ENCODE measurements at places on chromosomes 11 and 22.

GRCh38 chr22:45934168-45934564, 42.8 kb downstream of the WNT7B start:
- DNase-seq = no peak

DNA sequence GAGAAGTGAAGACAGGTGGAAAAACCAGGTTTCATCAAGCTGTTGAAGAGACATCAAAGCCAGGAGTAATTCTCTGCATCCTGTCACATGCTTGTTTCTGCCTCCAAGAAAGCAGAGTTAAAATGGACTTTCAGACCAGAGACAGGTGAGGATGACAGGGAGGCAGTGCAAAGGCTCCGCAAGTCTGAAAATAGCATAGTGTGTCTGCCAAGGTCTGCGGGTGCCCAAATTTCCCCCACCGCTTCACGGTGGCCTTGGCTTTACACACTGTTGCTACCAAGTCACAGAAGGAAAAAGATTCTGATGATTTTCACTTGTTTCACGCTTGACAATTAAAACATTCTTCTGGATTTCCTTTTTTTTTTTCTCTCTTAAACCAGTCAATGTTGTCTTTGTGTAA, 44.2 kb downstream of the SNX19 start:
- no peak for DNase-seq

GRCh38 chr22:18062421-18062820, 15.4 kb upstream of the PEX26 start:
- DNase-seq = no peak

- DNase-seq = no peak
Measured at GRCh38 chr22:48373626-48374173, 1454.0 kb downstream of the BRD1 start.

DNA sequence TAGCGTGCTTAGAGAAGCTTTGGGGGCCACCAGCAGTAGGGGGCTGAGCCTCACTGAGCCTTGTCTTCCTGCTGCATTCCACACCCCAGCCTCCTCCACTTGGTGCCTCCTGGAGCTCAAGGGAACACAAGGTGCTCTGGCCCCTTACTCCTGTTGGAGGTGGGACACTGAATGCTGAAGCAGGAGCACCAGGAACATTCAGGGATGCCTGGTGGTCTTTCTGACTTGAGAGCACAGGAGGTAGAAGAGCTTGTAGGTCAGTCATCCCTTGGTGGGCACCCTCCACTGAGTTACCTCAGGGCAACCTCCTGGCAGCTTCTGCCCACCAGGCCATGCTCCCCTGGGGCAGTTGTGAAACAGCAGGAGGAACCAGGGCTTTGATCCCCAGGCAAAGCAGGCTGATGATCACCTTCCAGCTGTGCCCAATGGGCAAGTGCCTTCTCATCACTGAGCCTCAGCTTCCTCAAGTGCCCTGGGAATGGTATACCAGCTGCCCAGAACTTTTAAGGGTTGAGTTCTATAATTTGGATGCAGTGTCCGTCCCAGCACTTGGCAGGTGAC, 50.1 kb downstream of the CABIN1 start:
- DNase-seq = no peak

GRCh38 chr22:24140357-24140756, 40.9 kb upstream of the SUSD2 start:
- DNase-seq = peak; percentile 63

DNA sequence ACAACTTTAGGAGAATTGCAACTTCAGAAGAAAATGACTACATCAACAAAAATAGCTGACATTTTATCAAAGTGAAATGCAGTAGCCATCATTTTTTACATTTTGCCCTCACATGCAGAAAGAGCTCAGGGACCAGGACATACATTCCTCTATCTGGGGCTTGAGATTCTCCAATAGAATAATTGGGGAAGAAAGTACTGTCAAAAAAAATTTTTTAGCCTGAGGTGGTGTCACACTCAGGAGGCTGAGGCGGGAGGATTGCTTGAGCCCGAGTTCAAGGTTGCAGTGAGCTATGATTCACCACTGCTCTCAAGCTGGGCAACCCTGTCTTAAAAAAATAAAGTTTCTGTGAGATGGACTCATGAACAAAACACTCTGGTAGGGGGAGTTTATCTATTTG, 32.2 kb upstream of the DEPDC7 start:
- DNase-seq = no peak

DNA sequence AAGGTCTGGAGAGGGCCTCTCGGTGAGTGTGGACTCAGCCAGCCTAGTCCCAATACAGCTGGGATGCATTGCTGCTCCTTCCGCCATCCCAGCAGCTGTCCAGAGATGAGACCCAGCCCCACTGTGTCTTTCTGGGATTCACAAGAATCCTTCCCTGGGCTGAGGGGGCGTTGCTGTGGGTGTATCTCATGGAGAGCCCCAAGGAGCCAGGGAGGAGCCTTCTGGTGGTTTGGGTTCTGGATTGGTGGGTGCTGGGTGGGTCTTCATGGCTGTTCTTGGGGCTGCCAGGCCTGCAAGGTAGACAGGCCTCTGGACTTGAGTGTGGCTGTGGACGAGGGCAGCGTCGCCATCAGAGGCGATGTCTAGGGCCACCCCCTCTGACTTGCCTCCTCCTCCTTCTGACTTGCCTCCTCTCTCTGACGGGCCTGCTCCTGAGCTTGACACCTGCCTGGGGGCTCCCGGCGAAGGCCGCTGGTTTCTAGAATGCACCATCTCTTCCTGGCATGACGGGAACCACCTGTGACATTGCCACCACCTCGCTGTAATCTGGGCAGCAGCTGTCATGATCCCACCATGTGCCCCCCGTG, 17.2 kb downstream of the KCNQ1 start:
- no peak for DNase-seq

DNA sequence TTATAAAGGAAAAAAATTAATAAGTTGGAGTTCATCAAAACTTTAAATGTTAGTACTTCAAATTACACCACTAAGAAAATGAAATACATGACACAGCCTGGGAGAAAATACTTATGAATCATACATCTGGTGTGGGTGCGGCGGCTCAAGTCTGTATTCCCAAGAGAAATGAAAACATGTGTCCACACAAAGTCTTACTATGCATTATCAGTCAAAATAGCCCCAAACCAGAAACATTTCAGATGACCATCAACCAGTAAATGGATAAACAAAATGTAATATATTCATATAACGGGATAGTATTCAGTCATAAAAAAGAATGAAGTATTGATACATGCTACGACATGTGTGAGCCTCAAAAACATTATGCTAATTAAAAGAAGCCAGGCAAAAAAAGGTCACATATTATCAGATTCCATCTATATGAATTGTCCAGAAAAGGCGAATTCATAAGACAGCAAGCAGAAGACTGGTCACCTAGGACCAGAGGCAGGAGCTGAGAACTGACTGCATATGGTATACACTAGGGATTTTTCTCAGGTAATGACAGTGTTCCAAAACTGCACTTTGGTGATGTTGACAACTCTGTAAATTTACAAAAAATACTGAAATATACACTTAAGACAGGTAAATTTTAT, 5.3 kb upstream of the AKIP1 start:
- DNase-seq = no peak

GRCh38 chr22:29456211-29456671, 17.9 kb downstream of the RFPL1 start:
- DNase-seq = no peak

DNA sequence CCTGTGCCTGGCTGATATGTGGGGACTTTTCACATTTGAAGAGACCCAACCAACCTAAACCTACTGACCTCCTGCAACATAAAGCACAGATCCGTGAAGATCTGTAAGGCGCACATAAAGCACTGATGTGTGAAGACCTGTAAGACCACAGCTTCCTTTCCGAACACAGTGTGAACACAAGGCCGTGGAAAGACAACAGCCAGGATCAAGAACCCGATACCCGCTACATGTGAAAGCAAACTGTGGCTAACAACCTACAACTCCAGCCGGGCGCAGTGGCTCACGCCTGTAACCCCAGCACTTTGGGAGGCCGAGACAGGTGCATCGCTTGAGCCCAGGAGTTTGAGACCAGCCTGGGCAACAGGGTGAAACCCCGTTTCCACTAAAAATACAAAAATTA, 17.6 kb upstream of the PPFIA1 start:
- no peak for DNase-seq

DNA sequence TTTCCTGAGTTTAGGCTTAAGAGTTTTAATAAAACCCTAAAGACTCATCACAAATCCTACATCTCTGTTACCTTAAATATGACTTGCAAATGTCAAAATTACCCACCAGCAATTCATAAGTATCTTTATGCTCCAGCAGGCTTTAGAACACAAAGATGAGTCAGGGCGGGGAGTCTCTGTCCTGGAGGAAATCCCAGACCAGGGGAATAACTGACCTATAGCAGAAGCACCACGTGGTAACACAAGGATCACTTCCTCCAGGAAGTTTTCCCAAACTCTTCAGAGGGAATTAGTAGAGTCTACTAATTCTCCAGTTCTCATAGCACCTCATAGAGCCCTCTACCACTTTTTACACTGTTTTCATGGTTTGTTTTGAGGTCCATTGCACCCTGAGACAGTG, 217.0 kb downstream of the NAV2 start:
- no peak for DNase-seq

DNA sequence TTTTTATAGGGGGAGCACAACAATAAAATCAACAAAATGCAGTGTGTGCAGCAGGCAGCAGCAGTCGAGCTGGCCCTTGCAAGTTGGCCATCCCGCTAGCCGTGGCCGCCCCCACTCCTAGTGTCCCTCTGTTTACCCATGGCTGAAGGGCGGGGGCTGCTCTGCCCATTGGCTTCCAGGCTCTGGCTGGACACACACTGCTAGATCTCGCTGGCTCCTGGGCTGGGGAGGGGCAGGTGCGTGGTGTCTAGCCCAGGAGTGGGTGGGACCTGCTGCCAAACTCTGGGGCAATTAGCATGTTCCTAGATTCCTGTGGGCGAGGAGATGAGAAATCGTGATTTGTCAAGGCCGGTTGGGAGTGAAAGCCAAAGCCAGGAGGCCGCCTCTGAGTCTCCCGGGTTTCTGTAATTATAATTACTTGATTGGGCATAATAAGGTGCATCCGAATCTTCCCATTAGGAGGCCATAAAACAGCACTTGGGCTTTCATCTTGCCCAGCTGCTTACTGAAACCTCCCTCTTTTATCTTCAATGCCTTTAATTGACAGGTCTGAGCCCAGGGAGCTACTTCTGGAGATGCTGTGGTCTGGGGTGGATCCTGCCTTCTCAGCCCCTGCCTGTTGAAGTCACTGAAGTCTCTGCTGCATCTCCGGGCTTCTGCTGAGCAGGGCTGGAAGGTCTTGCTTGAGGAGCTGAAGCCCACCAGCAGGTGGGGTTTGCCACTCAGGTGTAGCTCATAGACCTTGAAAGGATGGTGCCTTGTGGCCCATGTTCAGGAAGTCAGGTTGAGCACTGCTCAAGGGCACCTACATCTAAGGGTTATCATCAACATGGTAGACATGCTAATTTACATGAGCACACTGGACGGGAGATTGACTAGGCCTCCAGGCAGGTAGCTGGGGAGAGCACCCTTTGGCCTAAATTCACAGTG, 44.5 kb upstream of the DKK3 start:
- DNase-seq = no peak

GRCh38 chr22:38724926-38725571, 19.3 kb downstream of the GTPBP1 start:
- DNase-seq = peak; percentile 38

- peak; percentile 28 for DNase-seq
Measured at GRCh38 chr11:60343094-60343704, 16.1 kb downstream of the MS4A6E start.

DNA sequence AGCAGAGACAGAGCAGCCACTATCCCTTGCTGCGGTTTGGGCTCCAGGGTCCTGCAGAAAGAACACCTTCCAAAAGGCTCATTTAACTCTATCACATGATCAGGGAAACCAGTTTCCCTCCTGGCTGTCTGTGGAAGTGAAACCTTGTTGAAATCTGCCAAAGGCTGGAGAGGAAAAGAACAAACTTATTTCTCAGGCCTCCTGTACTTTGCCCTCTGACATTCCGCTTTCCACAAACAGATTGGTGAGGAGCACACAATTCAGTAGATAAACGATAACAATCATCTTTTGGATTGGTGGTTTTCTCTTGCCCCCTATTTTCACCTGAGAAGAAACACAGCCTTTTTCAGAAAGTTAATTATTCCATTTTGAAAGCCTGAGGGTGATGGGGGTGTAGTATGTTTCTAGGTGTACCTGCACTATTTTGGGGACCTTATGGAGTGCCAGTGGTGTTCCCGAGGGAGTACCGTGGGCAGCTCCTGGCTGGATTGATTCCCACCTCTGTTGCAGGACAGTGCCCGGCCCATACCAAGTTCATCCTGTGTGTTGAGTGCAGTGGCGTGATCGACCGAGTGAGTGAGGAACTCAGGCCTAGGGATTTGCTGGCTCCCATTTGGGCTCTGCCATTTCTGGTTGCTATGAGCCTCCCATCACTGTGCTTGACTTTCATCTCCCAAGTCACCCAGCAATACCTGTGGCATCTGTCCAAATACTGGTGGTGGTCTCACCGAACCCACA, 102.0 kb downstream of the TBC1D22A start:
- DNase-seq = no peak

All from AML-193 (cell line).